ENCODE measurements at places on chromosomes 12 and 14.

DNA sequence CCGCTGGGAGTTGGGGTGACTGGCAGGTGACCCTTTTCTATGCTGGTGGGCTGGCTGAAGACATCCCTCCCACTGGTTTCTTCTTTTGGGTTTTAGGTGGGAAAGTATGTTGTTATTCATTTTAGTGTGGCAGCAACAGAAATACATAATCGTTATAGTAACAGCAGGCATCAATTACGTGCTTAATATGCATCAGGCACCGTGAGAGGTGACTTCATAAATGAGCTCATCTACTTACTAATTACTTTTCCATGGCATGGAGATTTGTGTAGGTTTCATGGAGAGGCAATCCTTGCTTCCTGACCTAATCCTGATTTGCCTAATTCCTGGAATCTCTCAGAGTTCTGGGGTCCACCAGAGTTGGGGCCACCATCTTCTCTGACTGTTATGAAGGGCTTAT, 13.4 kb upstream of the CELA1 start:
- DNase-seq = no peak

- no peak for DNase-seq
Measured at GRCh38 chr12:114919479-114919878, 235.5 kb upstream of the TBX3 start.

DNA sequence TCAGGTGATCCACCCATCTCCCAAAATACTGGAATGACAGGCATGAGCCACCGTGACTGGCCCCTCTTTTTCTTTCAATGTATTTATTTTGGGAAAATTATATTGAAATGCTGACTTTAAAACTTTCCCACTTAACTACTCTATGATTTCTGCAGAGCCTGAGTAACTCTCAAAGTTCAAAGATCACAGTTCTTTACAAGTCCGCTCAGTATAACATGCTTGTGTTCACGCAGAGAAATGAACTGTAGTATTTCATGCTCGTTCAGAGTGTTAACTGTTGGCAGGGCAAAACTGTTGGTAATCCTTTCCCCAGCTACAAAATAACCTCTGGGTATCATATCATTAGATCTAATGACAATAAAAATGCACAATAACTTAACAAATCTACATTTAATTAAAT, 50.7 kb upstream of the ADAMTS20 start:
- DNase-seq = no peak

GRCh38 chr12:84411031-84411430, 501.6 kb downstream of the SLC6A15 start:
- DNase-seq = no peak

Data from right renal cortex interstitium (tissue), 3 donors.